ENCODE measurements at places on chromosomes 16 and 17. TPM values are rescaled to one million over a fixed set of nuclear protein-coding genes. Genes with fewer than 3 reads are reported as not detected.

NXPH3 gene
- total RNA-seq: 0.09 TPM

SOCS3 gene
- 162 TPM for total RNA-seq

FAM117A gene
- total RNA-seq: 14.1 TPM

TMC8 gene
- total RNA-seq: 139 TPM

GRCh38 chr16:24572069-24572468 is 32.7 kb downstream of the RBBP6 start:
- DNase-seq: no peak
- peaks cover 7% of the 10 kb centered on the region for H3K4me1 ChIP-seq
- no peak overlapping the region for H3K27ac ChIP-seq
- no peaks in the 10 kb centered on the region for H3K27me3 ChIP-seq

DNA sequence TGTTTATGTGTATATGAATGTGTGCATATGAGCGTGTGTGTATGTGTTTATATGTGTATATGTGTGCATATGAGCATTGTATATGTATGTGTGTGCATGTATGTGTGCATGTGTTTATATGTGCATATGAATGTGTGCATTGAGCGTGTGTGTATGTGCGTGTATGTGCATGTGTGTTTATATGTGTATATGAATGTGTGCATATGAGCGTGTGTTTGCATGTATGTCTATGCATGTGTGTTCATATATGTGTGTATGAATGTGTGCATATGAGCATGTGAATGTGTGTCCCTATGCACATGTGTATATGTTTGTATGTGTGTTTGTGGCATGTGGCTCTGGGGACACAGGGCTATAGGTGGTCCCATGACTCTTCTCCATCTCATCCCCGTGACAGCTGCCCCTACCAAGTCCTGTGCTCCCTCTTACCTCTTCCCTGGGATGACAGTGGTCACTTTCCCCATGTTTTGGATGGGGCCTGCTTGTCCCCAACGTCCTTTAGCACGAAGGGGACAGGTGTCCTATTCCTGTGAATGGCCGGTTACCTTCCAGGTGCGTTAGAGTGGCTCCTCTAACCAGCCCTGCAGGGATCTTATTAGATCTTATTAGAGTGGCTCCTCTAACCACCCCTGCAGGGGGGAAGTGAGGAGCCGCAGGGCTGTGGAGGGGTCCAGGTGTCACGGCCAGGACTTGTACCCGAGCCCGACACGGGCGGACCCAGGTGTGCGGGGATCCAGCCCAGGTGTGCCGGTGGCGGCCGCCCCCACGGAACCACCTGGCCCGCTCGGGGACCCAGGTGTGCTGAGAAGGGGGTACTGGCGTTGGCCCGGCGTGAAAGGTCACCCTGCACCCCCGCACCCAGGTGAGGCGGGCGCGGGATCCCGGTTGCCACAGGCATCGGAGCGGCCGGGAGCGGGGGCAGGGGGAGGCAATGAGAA is 105.6 kb downstream of the SEC14L1 start:
- H3K27me3 ChIP-seq: peaks cover 16% of the 10 kb centered on the region
- H3K4me3 ChIP-seq: peak overlapping the region; percentile 25

- no peak overlapping the region for H3K27ac ChIP-seq
- peaks cover 4% of the 10 kb centered on the region for H3K36me3 ChIP-seq
- H3K4me3 ChIP-seq: no peak overlapping the region
- no peaks in the 10 kb centered on the region for H3K27me3 ChIP-seq
- no peak for DNase-seq
These were observed 29.5 kb downstream of the MBTD1 start for GRCh38 chr17:51230306-51230705.

DNA sequence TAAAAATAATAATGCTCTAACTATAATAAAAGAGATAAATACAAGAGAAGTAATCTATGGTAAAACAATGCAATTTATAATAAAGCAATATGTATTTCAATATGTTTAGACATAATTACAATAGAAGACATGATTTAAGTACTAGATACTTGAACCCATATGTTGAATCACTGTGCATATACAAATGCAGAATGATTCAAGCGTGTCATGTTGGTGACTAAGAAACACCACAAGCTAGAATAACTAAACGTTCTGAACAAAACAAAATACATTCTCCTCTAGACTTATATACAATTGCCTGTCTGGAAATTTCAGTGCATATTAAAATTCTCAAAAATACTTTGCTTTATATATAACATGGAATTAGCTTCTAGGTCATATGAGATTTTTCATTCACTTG is 11.2 kb downstream of the TADA2A start:
- no peak overlapping the region for H3K4me3 ChIP-seq
- peaks cover 37% of the 10 kb centered on the region for H3K36me3 ChIP-seq
- DNase-seq: no peak
- peaks cover 7% of the 10 kb centered on the region for H3K4me1 ChIP-seq
- no peaks in the 10 kb centered on the region for H3K27me3 ChIP-seq

DNA sequence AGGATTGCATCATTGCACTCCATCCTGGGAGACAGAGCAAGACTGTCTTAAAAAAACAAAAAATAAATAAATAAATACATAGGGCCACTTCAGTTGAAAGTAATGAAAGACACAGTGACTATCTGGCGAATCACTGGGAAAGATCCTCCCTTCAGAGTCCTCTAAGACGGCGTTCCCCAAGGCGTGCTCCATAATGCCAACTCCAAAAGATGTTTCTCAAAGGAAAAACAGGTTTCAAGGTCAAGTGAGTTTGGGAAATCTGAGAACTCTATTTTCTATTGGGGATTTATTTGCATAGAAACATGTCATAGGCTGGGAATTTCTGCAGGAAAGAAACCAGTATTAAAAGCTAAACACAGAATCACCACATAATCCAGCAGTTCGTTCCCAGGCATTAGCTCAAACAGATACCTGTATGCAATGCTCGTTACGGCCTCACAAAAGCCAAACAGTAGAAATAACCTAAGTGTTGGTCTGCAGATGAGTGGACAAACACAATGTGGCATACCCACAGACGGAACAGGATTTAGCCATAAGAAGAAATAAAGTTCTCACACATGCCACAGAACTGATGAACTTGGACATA is 7.9 kb downstream of the KLHDC4 start:
- peaks cover 67% of the 10 kb centered on the region for H3K36me3 ChIP-seq
- H3K4me3 ChIP-seq: no peak overlapping the region
- DNase-seq: no peak
- peaks cover 13% of the 10 kb centered on the region for H3K4me1 ChIP-seq
- no peaks in the 10 kb centered on the region for H3K27me3 ChIP-seq
